ENCODE measurements at places on chromosomes 2 and 18.

- DNase-seq = no peak
Measured at GRCh38 chr2:33442528-33443079, 33.8 kb upstream of the RASGRP3 start.

GRCh38 chr2:145025382-145025781, 505.5 kb upstream of the ZEB2 start:
- no peak for DNase-seq

- no peak for DNase-seq
Measured at GRCh38 chr18:75205514-75206132, 3.3 kb downstream of the PTGR3 start.

GRCh38 chr2:197168705-197169104, 141.9 kb downstream of the ANKRD44 start:
- peak; percentile 34 for DNase-seq

DNA sequence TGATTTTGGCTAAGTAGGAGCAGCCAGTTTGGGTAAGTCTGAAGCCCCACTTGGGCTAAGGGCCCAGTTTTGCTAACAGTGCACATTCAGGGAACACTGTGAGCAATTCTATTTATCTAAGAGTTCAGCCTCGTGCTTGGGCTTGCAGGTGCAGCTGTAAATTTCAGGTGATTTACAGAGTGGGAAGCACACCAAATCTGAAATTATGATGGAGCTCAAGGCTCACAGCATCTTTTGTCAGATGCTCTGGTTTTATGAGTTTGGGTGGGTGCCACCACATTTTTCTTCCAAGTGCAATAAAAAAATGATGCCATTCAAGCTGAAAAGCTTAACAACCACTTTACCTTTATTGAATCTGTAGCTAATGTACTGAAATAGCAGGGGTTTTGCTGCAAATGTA, 671.2 kb downstream of the LRRTM4 start:
- no peak for DNase-seq
